Astrocyte (in vitro differentiated cells and primary cell): ENCODE measurements at places on chromosomes 6 and 20. TPM values are rescaled to one million over a fixed set of nuclear protein-coding genes. Genes with fewer than 3 reads are reported as not detected.
A peak's percentile ranks its signal among the peaks of the same experiment; 100 is the strongest.

DNA sequence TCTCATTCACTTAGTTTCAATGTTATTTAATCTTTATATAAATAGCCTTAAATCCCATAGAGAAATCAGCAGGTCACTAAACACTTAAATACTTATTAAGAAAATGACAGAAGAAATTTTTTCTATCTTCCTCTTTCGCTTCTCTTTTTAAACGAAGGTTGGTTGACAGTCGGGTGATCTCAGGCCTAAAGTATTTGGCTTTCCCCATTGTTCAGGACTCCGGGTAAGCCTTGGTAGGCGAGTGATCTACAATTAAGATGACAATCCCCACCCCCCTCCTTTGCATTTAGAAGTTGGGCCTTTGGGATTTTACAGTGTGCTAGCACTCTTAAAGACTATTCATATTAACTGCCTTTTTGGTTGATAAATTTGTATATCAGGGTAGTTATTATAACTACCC is 19.7 kb upstream of the UTRN start:
- peak; percentile 86 for DNase-seq

DNA sequence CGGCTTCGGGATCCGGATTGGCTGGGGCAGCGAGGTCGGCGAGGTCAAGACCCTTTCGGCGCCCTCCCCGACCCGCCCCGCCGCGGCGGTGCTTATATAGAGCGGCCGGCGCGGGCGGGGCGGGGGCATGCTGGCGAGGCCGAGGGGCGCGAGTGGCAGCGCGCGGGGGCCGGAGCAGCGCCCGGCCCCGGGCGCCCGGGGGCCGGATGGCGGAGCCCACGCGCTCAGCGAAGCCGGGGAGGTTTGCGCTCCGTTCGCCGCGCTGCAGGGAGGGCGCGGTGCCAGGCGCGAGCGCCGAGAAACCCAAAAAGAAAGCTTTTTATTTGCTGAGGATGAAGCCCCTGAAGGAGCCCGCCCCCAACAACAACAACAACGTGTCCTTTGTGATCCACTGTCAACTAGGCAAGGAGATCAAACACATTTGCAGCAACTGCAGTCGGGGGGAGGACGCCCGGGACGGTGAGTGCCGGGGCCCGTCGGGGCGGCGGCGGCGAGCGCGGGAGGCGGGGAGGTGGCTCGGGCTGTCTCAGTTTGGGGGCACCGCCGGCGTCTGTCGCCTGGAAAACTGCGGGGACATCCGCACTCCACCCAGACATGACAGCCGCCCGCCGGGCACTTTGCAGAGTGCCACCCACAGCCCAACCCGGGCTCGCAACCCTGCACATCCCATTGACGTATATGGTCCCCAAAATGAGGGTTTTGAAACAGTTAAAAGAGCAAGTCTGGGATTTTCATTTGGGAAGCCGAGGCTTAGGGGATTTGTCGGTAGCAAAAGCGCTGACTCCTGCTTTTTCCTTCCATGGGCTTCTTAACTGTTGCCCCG is 297.3 kb downstream of the PHACTR1 start:
- no peak for DNase-seq

- no peak for DNase-seq
Measured at GRCh38 chr6:144952456-144953240, 667.5 kb downstream of the UTRN start.

DNA sequence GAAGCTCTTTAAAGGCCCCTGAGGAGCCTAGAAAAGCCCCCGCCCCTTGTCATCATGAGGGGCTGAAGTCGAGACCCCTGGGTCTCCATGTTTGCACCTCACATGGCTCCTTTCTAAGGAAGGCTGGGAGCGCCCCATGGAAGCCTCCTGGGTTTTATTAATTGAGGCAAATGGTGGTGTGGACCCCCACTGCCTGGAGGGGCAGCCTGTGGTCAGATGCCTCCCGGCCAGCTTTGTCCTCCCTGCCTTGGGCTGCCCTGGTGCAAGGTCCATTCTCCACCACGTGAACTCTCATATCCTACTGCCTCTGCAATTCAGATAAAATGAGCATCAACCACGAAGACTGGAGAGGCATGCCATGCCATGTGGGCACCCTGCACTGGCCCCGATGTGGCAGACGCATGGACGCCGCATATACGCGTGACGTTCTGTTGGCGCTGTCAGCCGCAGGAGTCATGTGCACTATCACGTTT is 295.5 kb downstream of the TAF4 start:
- no peak for DNase-seq

- peak; percentile 82 for DNase-seq
Measured at GRCh38 chr6:57173886-57174510, 1.9 kb downstream of the BAG2 start.

DNA sequence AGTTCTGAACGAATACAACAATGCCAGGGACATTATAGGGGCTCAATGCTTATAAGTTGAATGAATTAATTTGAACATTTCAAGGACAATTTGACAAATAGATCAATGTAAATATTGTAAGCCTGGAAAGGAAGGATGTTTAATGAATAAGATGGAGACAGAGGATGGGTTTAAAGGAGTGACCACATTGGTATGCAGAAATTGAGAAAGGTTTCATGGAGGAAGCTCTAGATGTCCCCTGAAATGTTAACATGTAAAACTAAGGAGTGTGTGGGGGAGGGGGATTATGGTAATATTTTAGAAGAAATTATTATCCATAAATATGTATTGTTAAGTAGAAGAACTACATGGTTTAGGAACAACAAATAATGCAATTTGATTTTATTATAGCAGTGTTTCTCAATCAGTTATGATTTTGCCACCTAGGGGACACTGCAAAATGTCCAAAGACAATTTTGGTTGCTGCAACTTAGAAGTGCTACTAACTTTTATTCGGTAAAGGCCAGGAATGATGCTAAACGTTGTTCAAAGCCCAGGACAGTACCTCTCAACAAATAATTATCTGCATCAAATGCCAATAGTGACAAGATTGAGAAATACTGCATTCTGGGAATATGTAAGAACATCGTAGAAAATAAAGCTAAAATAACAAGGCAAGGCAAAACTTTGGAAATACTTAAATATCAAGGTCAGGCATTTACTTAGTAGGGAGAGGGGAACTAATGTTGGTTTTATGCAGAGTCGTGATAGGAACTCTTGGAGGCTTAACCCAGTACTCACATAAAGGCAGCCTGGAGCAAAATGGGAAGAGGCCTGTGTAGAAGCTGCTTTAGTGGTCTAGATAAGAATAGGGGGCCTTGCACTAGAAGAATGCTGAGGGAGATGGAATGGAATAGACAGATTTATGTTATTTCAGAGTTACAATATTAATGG is 686.9 kb upstream of the CITED2 start:
- DNase-seq: no peak

- DNase-seq: no peak
Measured at GRCh38 chr20:32336918-32337347, 21.2 kb upstream of the ASXL1 start.

- no peak for DNase-seq
Measured at GRCh38 chr6:13788820-13789219, 25.5 kb downstream of the MCUR1 start.

- no peak for DNase-seq
Measured at GRCh38 chr6:88263591-88263990, 97.4 kb upstream of the CNR1 start.

The RFX6 gene
- total RNA-seq: not detected in 2 replicates

DNA sequence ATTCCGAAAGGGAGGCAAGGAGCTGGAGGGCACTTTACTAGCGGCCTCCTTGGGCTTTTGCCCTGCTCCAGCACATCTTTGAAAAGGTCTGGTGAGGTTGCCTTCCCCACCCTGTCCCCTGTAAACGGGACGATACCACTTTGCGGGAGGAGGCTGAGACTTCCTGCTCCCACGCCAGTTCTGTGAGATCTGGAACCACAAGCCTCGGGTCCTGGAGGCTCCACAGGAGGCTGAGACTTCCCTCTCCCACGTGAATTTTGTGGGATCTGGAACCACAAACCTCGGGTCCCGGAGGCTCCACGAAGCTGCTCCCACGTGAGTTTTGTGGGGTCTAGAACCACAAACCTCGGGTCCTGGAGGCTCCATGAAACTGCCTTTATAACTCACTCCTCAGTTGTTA is 209.3 kb downstream of the DLL1 start:
- no peak for DNase-seq
